AG09319 (cell line): ENCODE measurements at places on chromosomes 6 and 20.

DNA sequence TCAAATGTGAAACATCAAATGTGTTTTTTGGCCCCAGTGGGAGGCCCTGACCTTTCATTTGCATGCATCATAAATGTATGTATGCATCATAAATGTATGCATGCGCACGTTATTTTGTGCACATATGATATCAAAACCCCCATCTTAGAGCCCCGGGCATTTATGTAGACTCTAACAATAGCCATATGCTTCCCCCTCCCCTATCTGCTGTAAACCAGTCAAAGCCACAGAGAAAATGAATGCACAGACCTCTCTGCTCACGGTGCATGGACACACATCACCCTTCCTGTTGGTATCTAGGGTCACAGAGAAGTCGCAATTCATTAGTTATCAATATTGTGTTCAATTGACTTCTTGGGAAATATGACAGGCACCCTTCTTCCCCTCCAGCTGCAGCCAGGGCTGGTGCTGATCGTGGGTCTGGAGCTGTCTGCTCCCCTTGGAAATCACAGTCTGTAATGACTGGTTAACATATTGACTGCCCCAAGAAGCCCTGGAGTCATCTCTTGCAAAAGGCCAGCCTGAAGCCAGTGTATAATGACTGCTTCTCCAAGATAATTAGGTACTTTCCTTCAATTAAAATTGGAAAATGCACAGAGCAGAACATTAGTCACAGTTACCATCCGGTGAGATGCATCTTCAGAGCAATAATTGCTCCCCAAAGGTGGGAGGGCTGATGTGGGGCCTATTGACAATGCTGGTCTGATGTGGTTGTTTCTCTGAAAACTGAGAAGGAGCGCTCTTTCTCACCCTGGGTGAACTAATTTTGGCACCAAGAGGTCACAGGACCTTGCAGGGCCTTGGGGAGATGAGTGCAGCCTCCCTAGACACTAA lies 532.2 kb downstream of the CDH26 start:
- no peak for DNase-seq

DNA sequence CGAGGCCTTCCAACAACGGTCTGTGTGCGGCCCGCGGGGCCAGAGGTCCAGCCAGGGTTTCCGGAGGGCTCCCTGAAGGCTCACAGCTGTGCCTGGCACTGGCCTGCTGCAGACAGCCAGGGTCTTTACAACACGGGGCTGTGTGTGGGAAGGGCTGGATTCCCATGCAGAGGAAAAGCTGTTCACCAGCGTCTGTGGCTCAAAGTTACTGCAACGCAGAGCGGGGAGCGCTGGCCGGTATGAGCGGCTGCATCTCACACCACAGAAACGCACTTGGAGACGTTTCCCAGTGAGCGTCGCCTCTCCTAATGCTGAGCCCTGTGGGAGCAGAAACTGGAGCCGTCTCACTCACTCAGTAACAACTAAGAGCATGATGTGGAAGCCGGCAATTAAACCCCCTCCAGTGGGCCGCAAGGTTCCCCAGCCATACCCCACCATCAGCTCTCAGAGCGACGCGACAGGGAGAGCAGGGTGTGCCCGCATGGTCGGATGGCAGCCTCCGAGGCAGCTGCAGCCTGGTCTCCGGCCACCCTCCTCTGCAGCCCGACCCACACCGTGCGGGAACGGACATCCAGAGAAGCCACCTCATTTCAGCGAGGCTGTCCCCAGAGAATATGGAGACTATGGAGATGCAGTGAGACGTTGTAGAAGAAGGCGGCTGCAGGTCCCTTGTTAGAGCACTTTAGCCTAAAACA lies 42.6 kb downstream of the DLL1 start:
- DNase-seq, result no peak

DNA sequence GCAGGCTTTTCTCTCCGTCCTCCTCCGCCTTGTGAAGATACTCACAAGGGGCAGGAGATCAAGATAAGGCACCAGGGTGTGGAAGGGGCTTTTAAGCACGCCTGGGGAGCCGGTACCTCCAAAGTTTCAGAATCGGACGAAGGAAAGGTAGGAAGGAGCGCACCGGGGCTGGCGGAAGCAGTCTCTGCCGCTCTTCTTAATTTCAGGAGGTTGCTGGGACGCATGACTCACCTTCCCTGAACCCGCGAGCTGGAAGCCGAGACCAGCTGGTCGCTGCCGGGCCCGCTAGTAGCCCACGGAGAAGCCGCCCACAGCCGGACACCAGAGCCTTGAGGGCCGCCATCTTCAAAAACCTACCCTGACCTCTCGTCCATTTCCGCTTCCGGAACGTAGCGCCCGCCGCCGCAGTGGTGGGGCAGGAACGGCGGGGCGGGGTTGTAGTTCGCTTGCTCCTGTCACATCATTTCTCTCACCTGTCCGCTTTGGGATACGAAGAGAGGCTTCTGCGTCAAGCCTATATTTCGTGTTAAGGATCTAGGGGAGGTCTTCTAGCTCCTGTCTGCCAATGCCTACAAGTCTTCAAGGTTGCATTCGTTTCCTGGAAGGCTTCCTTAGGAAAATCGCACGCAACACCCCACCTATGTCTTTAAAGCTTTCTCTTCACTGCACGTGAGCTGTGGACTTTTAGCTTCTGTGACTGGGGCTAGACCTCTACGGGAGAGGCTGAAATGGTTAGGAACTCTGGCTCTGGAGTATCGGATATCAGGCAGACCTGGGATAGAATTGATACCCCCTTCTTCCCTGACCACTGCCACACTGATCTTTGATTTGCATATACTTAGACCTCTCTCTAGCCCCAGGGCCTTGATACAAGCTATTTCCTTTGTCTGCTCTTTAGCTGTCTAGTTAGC lies at the start of gene MRPS18A:
Gene MRPS18A (minus strand): TSS at position 355 of the 911 bp plus-strand sequence. CDS start 12 bp downstream, at position 343.
- peak; percentile 29 for DNase-seq

GRCh38 chr6:99613409-99613704 lies 6.7 kb downstream of the PRDM13 start:
- DNase-seq, result no peak

DNA sequence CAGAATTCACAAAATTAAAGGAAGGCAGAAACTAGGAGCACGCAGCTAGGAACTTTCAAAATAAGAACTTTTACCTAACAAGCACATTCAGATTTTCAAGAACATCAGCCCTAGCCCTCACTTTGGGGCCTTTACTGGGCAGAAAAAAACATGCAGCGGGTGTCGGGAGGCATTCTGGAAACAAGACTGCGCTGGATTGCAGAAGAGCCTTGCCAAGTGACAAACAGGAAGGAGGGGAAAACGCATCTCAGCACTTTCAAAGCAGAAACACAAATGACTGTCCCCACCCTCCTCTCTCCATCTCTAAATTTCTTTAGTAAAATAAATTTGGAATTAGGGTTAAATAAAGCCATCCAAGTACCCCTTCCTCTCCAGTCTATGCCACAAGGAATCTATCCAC lies 74.6 kb upstream of the RREB1 start:
- no peak for DNase-seq

GRCh38 chr20:56769921-56770600 lies 141.0 kb downstream of the TFAP2C start:
- no peak for DNase-seq

DNA sequence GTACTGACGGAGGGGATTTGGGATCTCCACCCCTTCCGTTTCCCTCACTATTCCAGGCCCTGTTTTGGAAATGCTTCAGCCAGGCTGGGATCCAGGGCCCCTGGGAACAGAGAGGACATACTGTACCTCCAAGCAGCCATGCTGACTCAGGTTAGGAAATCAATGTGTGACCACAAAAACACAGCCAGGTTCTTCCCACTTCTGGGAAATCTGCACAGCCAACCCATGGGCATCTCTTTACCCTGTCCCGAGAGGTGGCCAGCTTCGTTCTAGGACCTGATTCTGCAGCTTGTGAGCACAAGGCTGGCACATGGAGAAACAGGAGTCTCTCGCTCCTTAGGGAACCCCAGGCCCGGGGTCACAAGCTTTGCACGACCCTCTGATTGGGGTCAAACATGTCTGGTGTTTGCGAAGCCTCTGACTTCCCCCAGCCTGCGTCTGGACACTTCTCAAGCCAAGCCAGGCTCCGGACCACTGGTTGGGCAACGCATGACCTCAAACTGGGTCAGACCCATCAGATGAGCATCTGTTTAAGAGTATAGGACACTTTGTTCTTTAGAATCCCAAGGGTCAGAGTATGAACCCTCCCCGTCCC lies 8.3 kb upstream of the TTPAL start:
- DNase-seq, result no peak

- no peak for DNase-seq
Measured at GRCh38 chr20:20373091-20373571, 5.2 kb downstream of the INSM1 start.

- DNase-seq, result no peak
Measured at GRCh38 chr20:37244572-37244957, 17.0 kb downstream of the GHRH start.

- DNase-seq, result peak; percentile 54
Measured at GRCh38 chr6:142013287-142013686, 119.4 kb upstream of the GJE1 start.

- peak; percentile 18 for DNase-seq
Measured at GRCh38 chr6:593139-593906, 63.6 kb downstream of the HUS1B start.

DNA sequence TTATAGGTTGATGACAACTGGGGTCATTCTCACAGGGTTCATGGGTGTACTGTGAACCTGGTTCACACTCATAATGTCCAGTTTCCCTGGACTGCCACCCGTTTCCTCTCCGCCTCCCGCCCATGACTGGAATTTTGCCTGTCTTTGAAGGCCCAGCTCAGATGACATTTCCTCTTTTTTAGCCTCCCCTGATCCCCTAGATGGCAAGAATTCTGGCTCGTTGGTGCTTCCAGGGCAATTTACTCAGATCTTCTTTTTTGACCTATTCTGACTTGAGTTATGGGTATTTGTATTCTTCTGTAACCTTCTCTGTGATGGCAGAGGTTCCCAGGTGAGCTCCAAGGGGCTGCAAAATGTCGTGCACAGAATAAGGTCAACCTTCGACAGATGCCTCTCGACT lies 5.7 kb upstream of the CITED2 start:
- DNase-seq, result no peak

DNA sequence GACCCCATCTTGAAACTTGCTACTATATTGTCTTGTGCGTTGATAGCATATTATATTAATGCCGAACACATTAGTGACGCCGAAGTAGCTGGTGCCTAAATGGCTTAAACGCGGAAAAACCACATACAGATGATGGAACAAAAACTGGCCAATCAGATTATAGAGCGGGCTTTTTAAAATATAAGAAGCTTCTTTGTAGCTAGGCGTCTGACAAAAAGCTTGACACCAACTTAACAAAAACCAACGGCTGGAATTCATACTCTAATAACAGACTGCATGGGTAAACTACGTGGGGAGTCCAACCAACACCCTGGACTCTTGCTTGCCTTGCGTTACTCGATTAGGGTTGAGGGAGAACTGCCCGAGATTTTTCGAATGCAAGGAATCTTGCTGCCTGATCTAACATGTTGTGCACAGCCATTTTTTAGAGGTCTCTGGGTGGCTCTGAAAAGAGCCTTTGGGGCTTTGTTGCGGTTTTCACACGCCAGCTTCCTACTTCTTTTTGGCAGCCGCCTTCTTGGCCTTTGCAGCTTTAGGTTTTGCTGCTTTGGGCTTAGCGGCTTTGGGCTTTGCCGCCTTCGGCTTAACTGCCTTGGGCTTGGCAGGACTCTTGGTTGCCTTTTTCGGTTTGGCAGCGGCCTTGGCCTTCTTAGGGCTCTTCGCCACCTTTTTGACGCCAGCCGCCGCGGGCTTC lies 45.7 kb downstream of the OR2B2 start:
- DNase-seq, result no peak

GRCh38 chr20:35560105-35560511 lies 18.2 kb downstream of the ERGIC3 start:
- no peak for DNase-seq

- DNase-seq, result no peak
Measured at GRCh38 chr20:31590717-31591225, 14.3 kb upstream of the ID1 start.

DNA sequence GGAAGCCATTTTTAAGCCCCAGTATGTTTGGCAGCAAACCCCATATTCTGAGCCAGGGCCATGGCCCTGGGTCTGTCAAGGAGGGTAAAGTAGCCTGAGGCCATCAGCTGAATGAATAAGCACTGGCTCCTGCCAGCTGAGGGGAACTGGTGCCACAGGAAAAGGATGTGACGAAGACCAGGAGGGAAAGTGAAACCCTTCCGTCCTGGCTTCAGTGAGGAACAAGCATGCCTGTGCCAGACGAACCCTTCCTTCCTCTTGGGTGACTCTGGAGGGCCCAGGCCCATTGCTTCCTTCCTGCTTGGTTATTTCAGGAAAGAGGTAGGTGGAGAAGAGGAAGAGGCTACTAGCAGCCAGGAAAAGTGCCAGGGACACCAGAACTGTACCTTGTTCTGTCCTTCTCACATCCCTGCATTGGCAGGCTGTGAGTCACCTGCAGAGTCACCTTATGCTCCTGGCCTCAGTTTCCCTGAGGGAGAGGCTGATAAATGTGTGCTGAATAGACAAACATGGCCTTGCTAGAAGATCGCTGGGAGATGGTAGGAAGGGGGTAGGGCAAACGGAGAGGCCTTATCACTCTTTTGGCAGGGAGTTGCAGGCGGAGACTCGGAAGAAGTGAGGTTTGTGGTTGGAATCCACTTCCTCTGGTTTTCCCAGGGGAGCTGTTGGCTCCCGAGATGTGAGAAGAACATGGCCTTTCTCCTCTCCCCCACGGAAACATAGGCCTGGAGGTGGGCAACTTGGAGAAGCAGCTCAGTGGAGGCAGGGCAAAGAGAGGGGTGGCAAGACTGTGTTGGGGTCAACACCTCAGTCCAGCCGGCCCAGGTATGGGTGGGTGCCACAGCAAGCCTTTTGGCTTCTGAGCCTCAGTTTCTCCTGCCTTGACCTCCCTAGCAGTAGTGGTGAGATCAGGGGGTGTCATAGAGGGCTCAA lies 37.4 kb downstream of the COX4I2 start:
- no peak for DNase-seq

GRCh38 chr6:151481786-151482185 lies 12.0 kb upstream of the CCDC170 start:
- DNase-seq, result no peak

DNA sequence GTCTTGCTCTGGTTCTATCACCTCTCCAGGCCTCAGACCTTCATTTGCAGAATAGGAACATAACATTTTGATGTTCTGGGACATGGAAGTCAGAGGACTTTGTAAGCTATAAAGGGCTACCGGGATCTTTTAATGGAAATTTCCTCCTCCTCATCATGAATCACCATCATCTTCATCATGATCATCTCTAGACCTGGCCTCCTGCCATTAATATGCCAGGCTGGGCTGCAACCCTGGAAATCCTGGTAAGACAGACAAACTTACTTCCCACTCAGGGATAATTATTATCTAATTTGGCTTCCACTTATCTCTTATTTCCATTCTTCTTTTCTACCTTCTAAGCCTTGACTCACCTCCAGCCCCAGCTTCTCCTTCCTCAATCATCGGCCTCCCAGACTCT lies 41.0 kb upstream of the MRPS18A start:
- DNase-seq, result no peak

- no peak for DNase-seq
Measured at GRCh38 chr6:113888493-113888892, 31.3 kb downstream of the MARCKS start.

GRCh38 chr6:45666846-45667245 lies 289.1 kb upstream of the SUPT3H start:
- no peak for DNase-seq

GRCh38 chr20:31684153-31685015 lies 38.3 kb downstream of the BCL2L1 start:
- no peak for DNase-seq
